Skeletal muscle cell (primary cell): ENCODE measurements at places on chromosomes 3 and 15.

- no peak for DNase-seq
Measured at GRCh38 chr3:195247863-195248189, 23.1 kb downstream of the XXYLT1 start.

- DNase-seq = no peak
Measured at GRCh38 chr3:66336333-66336766, 115.5 kb downstream of the SLC25A26 start.

- DNase-seq = no peak
Measured at GRCh38 chr3:192207651-192208050, 519.7 kb downstream of the FGF12 start.

DNA sequence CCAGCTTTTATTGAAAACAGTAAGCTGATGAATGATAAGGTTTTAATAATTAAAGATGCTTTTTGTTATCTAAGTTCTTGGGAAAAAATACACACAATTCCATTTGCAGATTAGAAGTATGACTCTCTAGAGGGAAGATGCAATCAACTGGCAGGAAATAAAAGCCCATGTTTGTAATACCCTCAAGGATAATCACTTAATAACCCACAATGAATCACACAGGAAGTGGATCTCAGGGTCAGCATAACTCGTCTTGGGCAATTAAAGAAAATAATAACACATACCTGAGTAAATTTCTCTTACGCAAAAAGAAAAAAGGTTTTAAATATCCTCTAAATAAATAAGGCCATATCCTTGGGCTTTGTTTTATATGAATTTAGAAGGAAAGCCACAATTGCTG lies 9.4 kb upstream of the EID1 start:
- no peak for DNase-seq

DNA sequence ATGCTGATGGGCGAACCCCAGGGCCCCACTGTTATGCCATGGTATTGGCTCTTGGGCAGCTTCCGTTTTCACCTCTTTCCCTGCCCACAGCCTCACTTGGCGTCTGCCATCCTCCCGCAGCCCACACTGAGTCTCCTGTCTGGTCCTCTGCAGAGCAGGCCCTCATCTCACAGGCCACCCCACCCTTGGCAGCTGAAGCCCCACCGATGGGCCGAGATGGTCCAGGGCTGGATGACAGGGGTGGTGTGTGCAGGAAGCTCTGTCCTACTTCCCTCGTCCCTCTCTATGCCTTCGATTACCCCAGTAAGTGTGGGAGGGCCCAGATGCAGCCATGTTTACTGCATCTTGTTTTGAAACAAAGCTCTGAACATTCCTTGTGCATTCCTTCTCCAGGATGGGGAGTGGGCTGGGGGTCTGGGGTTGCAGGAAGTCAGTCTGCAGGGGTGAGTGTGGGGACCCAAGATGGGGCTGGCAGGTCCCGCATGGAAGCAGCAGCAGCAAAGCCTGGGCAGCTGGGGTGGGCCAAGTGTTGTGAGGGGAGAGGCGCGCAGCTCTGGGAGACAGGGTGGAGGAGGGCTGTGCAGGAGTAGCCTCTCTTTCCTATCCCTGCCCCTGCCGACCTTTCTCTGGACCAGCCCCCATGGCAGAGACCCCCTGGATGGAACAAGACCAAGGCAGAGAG lies 20.9 kb downstream of the TBC1D21 start:
- DNase-seq = no peak

DNA sequence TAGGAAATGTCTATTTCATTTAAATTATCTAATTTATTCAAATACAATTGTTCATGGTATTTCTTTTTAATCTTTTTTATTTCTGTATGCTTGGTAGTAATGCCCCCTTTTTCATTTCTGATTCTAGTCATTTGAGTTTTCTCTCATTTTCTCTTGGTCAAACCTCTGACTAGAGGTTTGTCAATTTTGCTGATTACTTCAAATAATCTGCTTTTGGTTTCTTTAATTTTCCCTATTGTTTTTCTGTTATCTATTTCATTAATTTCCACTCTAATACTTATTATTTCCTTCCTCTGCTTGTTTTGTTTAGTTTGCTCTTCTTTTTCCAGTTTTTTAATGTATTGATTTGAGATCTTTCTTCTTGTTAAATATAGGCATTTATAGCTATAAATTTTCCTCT lies 12.1 kb downstream of the FSD2 start:
- DNase-seq = no peak
